ENCODE measurements at places on chromosomes 16 and 17.

DNA sequence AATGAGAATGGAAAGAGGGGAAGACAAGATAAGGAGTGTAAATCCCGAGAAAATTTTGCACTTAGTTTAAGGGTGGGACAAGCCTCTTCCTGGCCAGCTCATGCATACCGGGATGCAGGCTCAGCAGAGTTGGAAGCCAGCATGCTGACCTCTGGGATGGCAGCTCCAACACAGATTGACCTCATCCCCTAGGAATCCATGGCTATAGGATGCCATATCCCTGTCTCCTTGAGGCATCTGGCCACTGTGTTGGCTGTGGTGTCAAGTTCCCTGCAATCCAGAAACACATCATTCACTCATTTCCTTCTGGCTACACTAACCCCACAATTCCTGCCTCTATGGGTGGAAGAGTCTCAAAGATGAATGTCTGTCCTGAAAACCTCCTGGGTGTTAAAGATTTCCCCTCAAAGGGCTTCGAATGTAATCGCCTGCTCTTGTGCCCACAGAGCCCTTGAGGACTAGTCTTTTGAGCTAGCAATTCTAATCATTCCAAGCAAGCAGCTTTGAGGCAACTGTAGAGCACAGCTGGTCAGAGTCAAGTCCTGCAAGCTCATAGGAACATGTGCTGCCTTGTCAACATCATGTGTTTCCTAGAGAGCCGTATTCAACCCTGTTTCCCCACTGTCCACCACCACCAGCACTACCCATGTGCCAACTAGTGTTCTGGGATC is 141.4 kb downstream of the PMP22 start:
- no peak for DNase-seq

DNA sequence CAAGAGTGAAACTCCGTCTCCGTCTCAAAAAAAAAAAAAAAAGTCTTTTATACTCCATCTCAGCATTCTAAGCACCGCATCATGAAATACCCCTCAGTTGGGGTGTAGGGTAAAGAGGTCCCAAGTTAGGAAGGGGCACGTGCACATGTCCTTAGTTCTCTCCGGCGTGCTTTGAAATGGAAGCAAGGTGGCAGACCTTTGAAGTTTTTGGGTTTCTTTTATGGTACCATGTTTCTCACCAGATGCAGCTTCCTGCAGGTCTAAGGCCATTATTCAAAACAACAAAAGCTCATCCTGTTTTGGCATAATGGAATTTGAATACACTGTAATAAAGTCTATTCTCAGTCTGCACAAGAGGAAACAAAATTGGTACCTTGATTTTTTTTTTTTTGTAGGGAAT is 9.6 kb downstream of the EMC8 start:
- no peak for DNase-seq

DNA sequence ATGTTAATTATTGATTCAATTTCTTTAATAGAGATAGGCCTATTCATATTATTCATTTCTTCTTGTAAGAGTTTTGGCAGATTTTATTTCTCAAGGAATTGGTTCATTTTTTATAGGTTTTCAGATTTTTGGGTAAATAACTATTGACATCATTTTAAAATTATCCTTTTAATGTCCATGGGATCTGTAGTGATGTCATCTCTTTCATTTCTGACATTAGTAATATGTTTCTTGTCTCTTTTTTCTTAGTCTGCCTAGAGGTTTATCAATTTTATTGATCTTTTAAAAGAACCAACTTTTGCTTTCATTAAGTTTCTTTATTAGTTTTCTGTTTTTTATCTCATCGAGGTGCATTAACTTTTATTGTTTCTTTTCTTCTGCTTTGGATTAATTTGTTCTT is 162.6 kb downstream of the FTO start:
- DNase-seq, result no peak

DNA sequence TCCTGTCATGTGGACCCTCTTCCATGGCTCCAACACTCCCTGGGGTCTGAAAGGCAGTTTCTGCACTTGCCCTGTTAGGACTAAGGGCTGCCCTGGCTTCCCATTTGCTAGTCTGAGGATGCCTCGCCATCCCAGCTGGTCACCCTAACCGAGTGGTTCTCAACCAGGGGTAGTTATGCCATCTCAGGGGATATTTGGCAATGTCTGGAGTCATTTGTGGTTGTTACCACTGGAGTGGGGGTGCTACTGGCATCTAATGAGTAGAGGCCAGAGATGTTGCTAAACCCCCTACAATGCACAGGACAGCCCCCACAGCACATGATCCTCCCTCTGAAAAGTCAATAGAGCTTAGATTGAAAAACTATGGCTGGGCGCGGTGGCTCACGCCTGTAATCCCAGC is 26.9 kb upstream of the CDH1 start:
- no peak for DNase-seq

DNA sequence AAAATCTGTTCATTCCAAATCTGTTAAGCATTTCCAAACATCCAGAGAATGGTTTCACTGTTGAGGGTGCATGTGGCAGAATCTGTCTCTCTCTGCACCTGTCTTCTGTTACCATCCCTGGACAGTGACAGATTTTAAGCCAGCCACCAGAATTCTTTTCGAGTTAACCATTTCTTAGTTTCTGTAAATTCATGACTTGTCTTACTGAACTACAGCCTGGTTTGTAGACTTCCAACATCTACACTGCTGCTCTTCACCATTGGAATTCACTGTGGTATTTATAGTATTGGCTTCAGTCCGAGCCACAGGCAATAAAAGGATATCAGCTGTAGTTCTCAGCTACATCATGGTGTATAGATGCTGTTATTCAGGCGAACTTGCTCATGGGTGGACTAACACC is 47.6 kb downstream of the GOSR1 start:
- DNase-seq, result no peak

DNA sequence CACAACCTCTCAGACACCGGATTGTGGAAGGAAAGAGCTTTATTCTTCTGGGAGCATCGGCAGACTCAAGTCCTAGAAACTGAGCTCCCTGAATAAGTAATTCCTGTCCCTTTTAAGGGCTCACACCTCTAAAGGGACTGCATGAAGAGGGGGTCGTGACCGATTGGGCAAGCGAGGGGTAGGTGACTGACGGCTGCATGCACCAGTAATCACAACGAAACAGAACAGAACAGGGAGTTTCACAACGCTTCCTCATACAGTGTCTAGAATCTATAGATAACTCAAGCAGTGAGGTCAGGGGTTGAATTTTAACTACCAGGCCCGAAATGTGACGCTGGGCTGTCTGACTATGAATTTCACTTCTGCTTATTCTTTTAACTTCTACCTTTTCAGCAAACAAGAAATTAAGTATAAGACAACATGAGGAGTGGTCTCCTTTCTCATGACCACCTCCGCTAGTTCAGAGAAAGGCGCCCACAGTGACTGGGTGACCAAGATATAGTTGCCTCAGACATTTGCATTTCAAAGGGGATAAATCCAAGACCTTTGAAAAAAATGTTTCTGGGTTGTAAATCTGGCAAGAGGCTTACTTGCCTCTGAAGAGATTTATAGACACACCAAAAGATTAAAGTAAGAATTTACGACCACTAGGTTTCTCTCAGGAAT is 88.4 kb upstream of the ATF7IP2 start:
- no peak for DNase-seq

- DNase-seq, result no peak
These were observed 44.7 kb downstream of the CRISPLD2 start for GRCh38 chr16:84864326-84864955.

DNA sequence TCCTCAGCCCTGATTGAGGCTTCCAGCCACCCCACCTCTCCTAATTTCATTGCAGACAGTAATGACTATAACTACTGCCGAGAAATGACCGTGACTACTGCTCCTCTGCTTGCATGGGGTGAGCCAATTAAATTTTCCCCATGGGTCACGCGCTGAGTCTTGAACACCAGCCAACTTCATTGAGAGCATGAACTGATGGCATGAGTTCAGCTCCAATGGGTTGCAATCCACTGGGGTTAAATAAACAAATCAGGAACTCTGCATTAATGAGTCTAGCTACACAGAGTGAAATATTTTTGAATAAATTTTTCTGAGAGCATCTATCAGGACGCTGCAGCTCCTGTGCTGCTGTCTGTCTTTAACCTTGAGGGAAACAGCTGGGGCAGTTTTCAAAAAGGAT is 61.6 kb upstream of the CLEC3A start:
- no peak for DNase-seq

DNA sequence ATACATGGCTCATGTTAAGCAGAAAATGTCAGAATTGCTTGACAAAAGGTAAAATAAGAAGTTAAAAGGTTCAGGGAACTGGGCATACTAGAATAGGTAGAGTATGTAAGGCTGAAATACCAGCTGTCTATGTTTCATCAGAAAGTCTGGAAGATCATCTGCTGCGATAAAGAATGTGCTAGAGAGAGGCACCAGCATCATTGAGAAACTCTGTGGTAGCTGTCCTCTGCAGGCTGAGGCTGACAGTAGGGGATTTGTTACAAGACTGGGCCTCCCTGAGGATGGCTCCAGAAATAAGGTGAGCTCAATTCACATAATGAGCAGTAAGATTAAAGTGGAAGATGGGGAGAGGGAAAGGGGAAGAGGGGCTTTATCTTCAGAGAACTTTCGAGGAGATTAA is 4.5 kb upstream of the ZNF287 start:
- no peak for DNase-seq
